A375 (cell line): ENCODE measurements at places on chromosomes 1 and 21. TPM values are rescaled to one million over a fixed set of nuclear protein-coding genes. Genes with fewer than 3 reads are reported as not detected.

ZNF672 gene
- total RNA-seq: 32.2 and 35.4 TPM in 2 replicates

S100A5 gene
- total RNA-seq: 0.98 and 2.3 TPM in 2 replicates

VPS72 gene
- 92.9 and 126 TPM in 2 replicates for total RNA-seq

CHRNB2 gene
- 0.37 and 1.7 TPM in 2 replicates for total RNA-seq

PTAFR gene
- 0.16 TPM in 1 of 2 replicates, not detected in the other for total RNA-seq

SEMA6C gene
- 1.1 and 2.3 TPM in 2 replicates for total RNA-seq

TCEA3 gene
- 1.4 and 2.1 TPM in 2 replicates for total RNA-seq

BARHL2 gene
- not detected in 2 replicates for total RNA-seq

LAD1 gene
- total RNA-seq: 4.4 and 6.4 TPM in 2 replicates

MANEAL gene
- total RNA-seq: 18.6 and 19.4 TPM in 2 replicates

CTTNBP2NL gene
- 8.3 and 13.7 TPM in 2 replicates for total RNA-seq

BRINP3 gene
- total RNA-seq: 0.41 and 0.69 TPM in 2 replicates

LAX1 gene
- total RNA-seq: not detected in 2 replicates

PIK3C2B gene
- 3.8 and 6.5 TPM in 2 replicates for total RNA-seq

TTC22 gene
- not detected in 2 replicates for total RNA-seq

OVAAL gene
- total RNA-seq: not detected in 2 replicates

FALEC gene
- 2.6 TPM in 1 of 2 replicates, not detected in the other for total RNA-seq

SFN gene
- total RNA-seq: 2.5 and 4.2 TPM in 2 replicates

IGSF9 gene
- total RNA-seq: 0.32 and 0.49 TPM in 2 replicates

RGS18 gene
- total RNA-seq: not detected in 2 replicates

ATP1A4 gene
- not detected in 2 replicates for total RNA-seq

OR2G6 gene
- not detected in 2 replicates for total RNA-seq

C1orf115 gene
- 0.48 and 0.68 TPM in 2 replicates for total RNA-seq

WNT2B gene
- 1.0 and 1.6 TPM in 2 replicates for total RNA-seq

ACTL8 gene
- total RNA-seq: 0.98 and 1.5 TPM in 2 replicates

PLA2G2D gene
- total RNA-seq: not detected in 2 replicates

ADORA3 gene
- total RNA-seq: not detected in 2 replicates

USP24 gene
- 30.6 and 39.3 TPM in 2 replicates for total RNA-seq

RHCE gene
- 1.0 and 2.4 TPM in 2 replicates for total RNA-seq

PLA2G2C gene
- total RNA-seq: not detected in 2 replicates

AADACL4 gene
- total RNA-seq: not detected in 2 replicates

ERICH3 gene
- not detected in 2 replicates for total RNA-seq
